ENCODE measurements at places on chromosomes 7 and 10.

DNA sequence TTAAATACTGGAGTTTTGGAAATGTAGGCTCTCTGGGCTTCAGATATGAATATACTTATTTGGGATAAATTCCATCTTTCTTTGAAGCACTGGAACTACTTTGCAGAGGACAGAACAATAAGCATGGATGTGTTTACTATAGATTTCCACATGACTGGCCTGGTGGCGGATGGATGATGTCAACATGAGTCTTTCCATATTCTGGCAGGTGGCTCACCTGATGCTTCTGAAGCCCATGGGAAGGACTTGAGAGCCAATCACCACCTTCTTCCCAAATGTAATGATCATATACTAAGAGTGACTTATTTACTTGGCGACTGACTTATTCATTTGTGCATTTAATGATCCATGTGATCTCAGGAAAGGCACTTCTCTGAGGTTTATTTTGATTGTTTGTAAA is 110.5 kb downstream of the FANK1 start:
- no peak for DNase-seq

DNA sequence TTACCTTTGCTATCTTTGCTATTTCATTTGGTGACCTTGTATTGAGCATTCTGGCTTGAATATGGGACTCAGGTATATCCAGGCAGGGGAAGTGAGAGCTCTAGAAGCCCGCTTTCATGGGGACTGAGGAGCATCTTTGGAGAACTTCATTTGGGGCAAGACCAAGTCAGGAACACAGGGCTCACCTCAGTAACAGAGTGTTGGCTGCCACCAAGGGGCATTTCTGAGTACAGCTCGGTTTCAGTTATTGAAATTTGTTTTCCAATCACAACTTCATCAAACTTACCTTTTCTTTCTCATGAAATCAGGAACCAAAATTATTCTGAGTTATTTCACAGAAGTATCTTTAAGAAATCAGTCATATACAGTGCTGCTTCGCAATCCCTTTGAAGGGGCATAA is 337.2 kb downstream of the C7orf25 start:
- no peak for DNase-seq

GRCh38 chr10:70693619-70694335 is 21.5 kb downstream of the ADAMTS14 start:
- DNase-seq, result no peak

- no peak for DNase-seq
These were observed 174.5 kb upstream of the AKR1E2 start for GRCh38 chr10:4651404-4652037.

- no peak for DNase-seq
These were observed 579.4 kb downstream of the GATA3 start for GRCh38 chr10:8633909-8634308.

DNA sequence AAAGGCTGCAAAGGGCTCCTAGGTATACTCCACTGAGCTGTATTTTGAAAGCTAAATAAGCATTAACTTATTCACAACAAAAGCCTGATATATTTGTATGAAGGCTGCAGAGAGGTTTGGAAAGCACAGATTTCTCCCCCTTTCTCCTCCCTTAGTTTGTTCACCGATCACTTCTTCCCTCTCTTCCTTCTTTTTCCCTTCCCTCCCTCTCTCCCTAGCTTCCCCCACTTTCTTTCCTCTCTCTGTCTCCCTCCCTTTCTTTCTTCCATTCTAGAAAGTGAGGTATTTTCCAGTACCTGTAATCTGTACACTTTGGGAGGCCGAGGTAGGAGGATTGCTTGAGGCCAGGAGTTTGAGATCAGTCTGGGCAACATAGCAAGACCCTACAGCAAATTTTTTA is 62.1 kb downstream of the HHEX start:
- DNase-seq, result no peak

DNA sequence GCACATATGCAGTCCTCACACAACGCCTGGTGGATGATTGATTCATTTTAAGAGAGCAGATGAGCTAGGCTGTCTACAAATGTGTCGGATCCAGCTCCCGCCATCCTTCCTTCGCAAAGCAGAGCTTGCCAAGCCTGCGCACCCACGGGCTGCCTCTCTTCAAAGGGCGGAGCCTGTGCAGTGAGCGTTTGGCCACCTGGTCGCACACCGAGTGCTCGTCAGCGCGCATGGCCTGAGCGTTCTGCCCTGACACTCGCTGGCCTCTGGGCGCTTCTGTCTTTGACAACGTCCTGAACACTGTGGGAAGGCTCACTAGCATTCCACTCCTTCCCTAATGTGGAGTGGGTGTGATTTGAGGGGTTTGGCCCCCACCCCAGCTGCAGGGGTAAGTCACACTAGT is 47.1 kb upstream of the TMEM72 start:
- DNase-seq, result no peak

- no peak for DNase-seq
These were observed 14.4 kb upstream of the AKR1C3 start for GRCh38 chr10:5079836-5080235.

DNA sequence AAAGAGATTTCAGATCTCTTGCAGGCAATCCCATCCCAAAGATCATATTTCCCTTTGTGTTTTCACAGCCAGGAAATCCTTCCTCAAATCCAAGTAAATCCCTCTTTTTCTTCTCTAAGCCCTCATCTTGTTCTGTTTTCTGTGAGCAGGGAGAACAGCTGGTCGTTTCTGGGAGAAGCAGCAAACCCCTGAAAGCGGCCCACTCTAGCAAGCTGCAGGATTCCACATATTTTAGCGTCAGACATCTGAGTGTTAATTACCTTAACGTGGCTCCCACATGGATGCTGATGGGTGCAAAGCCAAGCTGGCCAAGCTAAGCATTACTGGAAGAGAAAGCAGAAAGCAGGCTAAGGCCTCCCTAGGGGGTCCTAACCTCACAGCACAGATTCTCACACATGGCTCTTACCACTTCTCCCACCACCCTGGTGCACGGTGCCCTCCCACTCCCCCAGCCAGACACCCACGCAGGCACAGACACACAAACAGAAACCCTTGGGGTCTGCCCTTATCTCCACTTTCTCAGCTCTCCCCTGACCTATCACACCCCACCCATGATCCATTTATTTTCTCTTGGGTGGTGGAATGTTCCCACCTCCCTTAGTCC is 551.0 kb upstream of the AUTS2 start:
- DNase-seq, result no peak

DNA sequence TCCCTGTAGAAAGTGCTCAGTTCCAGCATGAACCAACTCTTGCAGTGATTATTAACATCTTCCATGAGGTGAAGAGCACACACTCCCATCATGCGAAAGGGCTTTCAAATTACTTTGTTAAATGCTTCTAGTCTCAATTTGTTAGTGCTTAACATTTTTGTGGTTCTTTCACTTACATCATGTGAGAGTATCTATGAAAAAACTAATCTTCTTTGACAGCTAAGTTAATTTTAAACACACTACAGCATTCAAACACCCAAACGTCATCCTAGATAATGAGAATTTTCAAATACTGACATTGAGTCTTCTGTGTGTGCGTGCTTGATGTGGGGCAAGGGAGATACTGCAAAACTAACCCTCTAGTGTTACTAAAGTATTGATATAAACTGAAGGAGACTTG is 84.8 kb downstream of the ETV1 start:
- DNase-seq, result no peak

DNA sequence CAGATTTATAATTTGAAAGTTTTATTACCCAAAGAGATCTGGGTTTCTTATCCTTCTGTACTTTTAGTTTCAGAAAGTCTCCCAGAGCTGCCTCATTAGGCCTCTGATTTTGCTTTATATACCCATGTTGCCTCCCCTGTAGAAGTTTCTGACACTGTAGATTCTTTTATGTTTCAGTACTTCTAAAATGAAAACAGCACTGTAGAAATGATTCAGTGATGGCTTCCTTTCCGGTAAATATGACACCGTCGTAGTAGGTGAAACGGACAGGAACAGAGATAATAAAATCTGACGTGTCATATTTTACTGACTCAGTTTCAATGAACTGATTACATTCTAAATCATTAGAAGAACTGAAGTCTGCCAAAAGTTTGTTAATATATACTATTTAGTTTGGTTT is 272.7 kb downstream of the TWIST1 start:
- no peak for DNase-seq

DNA sequence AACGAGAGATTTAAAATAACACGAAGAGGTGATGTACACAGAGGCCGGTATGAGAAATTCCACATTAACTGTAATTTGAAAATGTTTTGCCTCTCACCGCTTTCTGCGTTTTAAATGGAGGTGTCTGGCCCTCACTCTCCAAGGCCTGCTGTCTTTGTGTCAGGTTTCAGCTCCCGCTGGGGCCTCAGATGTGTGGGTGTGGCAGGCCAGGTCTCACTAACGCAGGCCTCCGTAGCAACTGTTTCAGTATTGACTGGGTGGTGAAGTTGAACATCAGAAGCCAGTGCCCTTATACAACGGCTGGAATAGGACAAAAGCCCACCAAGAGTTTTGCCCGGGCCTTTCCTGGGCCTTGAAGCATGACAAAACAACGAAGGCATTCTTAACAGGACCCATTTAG is 303.1 kb downstream of the ADARB2 start:
- DNase-seq, result no peak

DNA sequence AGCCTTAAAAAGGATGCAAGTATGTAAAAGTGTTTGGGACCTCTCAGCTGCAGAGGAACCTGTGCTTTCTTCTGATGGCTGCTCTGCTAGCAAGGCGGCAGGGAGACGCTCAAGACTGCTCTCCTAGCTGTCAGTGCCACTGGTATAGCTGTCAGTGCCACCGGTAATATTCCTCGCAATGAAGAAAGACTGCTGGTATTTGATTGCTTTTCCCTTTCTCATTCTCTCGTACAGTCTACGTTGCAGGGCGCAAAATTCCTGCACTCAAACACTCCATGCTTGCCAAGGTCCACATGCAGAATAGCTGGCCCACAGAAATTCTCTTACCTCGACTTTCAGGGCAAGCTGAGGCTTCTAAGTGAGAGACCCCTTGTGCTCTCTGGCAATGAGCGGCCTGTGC is 432.6 kb upstream of the KLF6 start:
- no peak for DNase-seq

- no peak for DNase-seq
These were observed 98.6 kb downstream of the MYOF start for GRCh38 chr10:93383562-93383981.

DNA sequence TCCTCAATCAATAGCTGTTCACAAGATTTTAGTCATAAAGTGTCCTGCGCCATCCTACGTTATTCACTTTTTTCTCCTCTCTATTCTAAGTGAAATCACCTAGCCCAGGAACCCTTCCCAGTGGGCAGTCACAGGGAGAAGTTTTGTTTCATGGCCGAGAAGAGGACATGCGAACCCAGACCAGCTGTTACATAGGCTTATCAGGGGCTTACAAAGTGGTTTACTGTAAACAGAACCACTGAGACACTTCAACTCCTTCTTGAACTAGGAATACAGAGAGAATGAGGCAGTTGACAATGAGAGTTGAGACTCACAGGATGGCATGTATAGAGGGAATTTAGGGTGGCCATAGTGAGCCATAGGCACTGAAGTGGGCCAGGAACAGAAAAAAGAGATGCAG is 246.9 kb upstream of the GLI3 start:
- DNase-seq, result no peak

DNA sequence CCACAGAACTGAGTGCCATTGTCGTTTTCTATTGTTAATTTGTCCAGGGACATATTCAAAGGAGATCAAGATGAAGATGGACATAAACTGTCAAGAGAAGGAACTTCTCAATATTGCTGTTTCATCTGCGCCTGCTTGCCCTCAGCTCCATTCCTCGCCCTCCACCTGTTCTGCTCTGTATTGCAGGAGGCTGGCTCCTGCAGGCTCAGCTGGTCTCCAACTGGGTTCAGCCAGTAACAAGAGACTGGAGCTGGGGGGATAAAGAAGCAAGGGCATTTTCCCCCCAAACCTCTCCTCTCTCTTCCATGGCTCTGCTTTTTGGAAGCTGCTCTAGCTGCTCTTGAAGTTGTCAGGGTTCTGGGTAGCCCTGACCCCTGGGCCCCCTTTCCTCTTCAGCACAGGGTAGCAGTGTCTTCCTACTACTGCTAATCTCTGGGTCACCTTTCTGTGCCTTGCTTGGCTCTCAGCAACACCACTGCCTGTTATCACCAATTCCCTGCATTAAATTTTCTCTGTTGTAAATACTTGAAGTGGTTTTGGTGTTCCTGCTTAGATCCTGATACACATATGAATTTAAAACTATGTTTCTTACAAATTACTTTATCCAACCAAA is 149.0 kb upstream of the FGFR2 start:
- DNase-seq, result no peak

GRCh38 chr10:13678101-13678843 is 91.5 kb downstream of the PRPF18 start:
- no peak for DNase-seq

DNA sequence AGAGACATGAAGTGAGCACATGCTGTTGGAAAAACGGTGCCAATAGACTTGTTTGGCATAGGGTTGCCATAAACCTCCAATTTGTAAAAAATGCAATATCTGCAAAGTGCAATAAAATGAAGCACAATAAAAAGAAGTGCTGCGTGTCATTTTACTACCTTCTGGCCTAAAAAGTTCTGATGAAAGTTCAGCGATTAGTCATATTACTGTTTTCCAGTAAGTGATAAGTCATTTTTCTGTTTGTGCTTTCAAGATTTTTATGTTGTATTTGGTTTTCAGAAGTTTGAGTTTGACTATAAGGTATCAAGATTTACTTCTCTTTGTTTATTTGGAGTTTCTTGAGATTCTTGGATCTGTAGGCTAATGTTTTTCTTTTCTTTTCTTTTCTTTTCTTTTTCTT is 16.8 kb downstream of the AOAH start:
- no peak for DNase-seq

DNA sequence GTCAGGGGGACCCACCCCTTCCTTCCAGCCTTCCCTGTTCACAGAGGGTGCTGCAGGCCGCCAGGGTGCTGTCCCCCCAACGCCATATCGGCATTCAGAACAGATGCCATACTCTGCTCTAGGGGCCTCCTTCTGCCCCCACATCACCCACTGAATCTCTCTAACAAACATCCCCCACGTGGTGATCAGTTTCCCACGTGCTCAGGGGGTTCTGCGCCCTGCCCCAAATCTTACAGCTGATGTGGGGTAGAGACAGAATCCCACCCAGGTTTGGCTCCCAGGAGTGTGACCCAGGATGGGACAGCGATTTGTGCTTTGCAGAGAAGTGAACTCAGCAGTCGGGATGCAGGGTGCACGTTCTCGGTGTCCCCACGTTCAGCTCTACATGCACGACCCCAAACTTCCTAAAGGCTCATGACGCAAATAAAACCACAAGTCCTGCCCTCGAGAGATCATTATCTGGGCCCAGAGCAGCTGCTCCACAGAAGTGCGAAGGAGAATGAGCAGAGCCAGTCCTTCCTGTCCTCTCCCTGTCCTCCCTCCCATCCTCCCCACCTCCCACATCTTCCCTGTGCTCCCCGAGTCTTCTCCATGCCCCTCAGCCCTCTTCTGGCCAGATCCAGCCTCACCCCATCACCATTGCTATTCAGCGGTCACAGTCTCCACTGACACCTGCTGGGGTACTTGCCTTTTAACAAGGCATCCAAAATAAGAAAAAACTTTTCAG is 423.4 kb downstream of the DNAJB6 start:
- no peak for DNase-seq

- no peak for DNase-seq
These were observed 25.3 kb downstream of the ATXN7L1 start for GRCh38 chr7:105851064-105851463.

GRCh38 chr7:120805636-120806388 is 52.1 kb downstream of the TSPAN12 start:
- DNase-seq, result peak; percentile 41
